ENCODE measurements at places on chromosomes 12 and 14. TPM values are rescaled to one million over a fixed set of nuclear protein-coding genes. Genes with fewer than 3 reads are reported as not detected.

DNA sequence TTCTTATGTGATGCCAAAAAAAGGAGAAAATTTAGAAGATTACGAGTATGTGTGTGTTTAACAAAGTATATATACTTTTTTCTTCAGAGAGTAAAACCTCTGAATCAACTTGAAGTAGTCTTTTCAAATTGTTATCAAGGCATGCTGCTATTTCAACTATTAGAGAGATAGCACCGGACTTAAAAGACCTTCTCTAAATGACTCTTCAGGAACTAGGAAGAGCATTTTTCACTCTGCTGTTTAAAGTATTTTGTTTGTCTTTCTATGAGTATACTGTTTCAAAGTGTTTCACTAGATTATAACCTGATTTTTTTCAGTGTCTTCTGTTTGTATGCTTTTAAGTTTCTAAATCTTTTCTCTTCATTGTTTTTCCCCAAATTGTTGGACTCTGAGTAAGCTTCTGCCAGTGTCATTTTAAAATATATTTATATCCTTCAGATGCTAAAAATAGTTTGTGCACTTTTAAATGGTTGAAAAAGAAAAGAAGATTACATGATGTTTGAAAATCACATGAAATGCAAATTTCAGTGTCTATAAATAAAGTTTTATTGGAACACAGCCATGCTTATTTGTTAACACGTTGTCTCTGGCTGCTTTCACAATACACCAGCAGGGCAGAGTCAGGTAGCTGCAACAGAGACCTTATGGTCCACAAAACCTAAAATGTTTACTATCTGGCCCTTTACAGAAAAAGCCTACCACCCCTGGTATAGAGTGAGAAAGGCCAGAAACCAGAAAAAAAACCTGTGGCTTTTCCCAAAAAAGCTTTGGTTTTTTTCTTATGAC lies 21.3 kb downstream of the CRADD start:
- DNase-seq: no peak
- 0 out of 2 replicates have a peak overlapping the region, but pooled peaks have one; percentile 18 for H3K27ac ChIP-seq
- peaks cover 11% of the 10 kb centered on the region for H3K4me1 ChIP-seq
- no peaks in the 10 kb centered on the region for H3K36me3 ChIP-seq

- no peak for DNase-seq
- H3K27ac ChIP-seq: no peak overlapping the region
- H3K4me3 ChIP-seq: no peak overlapping the region
- no peaks in the 10 kb centered on the region for H3K36me3 ChIP-seq
- H3K4me1 ChIP-seq: peaks cover 1% of the 10 kb centered on the region
- no peaks in the 10 kb centered on the region for H3K27me3 ChIP-seq
Measured at GRCh38 chr12:121872546-121873215, 14.0 kb upstream of the HPD start.

The KRT7 gene
- total RNA-seq: 3,783 TPM

DNA sequence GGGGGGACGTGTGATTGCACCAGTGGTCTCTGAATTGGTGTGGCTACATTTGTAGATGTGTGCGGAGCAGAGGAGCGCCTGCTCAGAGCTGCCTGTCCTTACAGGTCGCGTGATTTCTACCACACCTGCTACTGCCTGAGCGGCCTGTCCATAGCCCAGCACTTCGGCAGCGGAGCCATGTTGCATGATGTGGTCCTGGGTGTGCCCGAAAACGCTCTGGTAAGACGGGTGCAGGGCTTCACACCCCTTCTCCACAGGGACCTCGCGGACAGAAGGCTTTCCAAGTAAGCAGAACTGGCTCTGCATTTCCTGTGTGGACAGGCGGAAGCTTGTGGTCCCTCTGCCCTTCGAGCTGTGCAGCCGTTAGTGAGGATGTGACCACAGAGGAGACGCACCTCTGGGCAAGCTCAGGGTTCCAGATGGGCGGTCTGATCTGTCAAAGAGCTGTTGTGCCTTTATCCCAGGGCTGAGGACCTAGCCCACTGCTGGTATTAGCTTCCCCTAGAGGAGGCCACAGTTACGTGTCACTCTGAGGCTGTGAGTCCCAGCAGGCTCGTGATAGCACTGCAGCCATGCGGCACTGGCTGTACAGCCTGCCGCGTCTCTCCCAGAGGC lies 47.7 kb downstream of the MAX start:
- no peak overlapping the region for H3K4me3 ChIP-seq
- no peaks in the 10 kb centered on the region for H3K27me3 ChIP-seq
- no peaks in the 10 kb centered on the region for H3K4me1 ChIP-seq
- H3K36me3 ChIP-seq: 0 out of 2 replicates have a peak, but pooled peaks cover 4% of the 10 kb centered on the region
- DNase-seq: no peak
- H3K27ac ChIP-seq: no peak overlapping the region

GRCh38 chr14:50047274-50047676 lies 69.1 kb downstream of the VCPKMT start:
- peak; percentile 70 for DNase-seq
- peaks cover 60% of the 10 kb centered on the region for H3K4me1 ChIP-seq
- no peaks in the 10 kb centered on the region for H3K27me3 ChIP-seq

GRCh38 chr12:5094551-5094950 lies 50.9 kb downstream of the KCNA5 start:
- no peak overlapping the region for H3K4me3 ChIP-seq
- H3K36me3 ChIP-seq: no peaks in the 10 kb centered on the region
- DNase-seq: no peak
- H3K4me1 ChIP-seq: peaks cover 7% of the 10 kb centered on the region
- H3K27ac ChIP-seq: no peak overlapping the region

- no peaks in the 10 kb centered on the region for H3K36me3 ChIP-seq
- H3K27ac ChIP-seq: no peak overlapping the region
- no peak for DNase-seq
- peaks cover 29% of the 10 kb centered on the region for H3K4me1 ChIP-seq
- no peaks in the 10 kb centered on the region for H3K27me3 ChIP-seq
Measured at GRCh38 chr12:53988541-53989226, 3.7 kb downstream of the HOXC10 start.

DNA sequence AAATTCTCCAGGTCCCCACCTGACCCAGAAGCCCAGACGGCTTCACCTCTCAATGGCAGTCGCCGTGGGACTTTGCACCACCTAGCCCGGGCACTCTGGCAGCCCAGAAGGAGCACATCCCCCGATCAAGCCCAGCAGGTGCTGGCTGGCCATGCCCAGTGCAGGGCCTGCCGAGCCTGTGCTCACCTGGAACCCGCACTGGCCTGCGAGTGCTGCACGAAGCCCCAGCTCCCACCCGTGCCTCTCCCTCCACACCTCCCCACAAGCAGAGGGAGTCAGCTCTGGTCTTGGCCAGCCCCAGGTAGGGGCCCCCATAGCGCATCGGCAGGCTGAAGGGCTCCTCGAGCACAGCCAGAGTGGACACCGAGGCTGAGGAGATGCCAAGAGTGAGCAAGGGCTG lies 144.5 kb downstream of the NUBPL start:
- H3K4me3 ChIP-seq: no peak overlapping the region
- no peaks in the 10 kb centered on the region for H3K36me3 ChIP-seq
- H3K4me1 ChIP-seq: no peaks in the 10 kb centered on the region
- no peak overlapping the region for H3K27ac ChIP-seq
- DNase-seq: no peak

- H3K4me1 ChIP-seq: no peaks in the 10 kb centered on the region
- DNase-seq: no peak
- H3K4me3 ChIP-seq: no peak overlapping the region
- H3K36me3 ChIP-seq: no peaks in the 10 kb centered on the region
- no peak overlapping the region for H3K27ac ChIP-seq
Measured at GRCh38 chr12:4857472-4858291, 52.0 kb upstream of the KCNA1 start.

The MDGA2 gene
- total RNA-seq: not detected

The SLC11A2 gene
- total RNA-seq: 45.7 TPM

DNA sequence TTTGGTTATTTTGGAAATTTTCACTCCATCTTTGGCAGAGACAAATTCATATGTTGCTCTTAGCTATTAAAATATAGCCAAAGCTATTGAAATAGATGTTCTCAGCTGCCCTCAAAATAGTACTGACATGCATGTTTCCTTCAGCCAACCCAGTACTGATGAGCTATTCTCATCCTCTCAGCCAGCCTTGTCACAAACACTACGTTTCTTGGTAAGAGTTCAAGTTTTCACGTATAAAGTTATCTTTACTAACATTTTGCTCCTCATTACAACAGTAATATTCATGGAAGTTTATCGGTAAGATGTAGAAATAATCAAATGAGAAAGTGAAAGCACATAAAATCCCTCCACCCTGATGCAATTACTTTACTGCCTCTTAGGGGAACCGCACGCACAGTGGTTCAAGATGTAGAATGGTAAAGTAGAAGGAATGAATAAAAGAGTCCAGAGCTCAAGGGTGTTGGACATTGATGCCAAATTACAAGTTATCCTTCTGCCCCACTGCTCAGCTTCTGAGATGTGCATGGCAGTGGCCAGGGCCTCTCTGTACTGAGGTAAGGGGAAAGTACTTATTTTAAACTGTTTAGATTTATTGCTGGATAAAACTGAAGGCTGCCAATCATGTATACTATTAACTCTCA lies 20.7 kb downstream of the GCH1 start:
- no peaks in the 10 kb centered on the region for H3K36me3 ChIP-seq
- H3K27ac ChIP-seq: no peak overlapping the region
- no peak for DNase-seq
- no peaks in the 10 kb centered on the region for H3K27me3 ChIP-seq
- no peaks in the 10 kb centered on the region for H3K4me1 ChIP-seq

The TMPRSS12 gene
- not detected for total RNA-seq

The RAD9B gene
- 1.6 TPM for total RNA-seq

GRCh38 chr12:11741434-11742092 lies 92.1 kb downstream of the ETV6 start:
- H3K27me3 ChIP-seq: no peaks in the 10 kb centered on the region
- no peak overlapping the region for H3K27ac ChIP-seq
- peaks cover 28% of the 10 kb centered on the region for H3K4me1 ChIP-seq
- H3K36me3 ChIP-seq: no peaks in the 10 kb centered on the region

DNA sequence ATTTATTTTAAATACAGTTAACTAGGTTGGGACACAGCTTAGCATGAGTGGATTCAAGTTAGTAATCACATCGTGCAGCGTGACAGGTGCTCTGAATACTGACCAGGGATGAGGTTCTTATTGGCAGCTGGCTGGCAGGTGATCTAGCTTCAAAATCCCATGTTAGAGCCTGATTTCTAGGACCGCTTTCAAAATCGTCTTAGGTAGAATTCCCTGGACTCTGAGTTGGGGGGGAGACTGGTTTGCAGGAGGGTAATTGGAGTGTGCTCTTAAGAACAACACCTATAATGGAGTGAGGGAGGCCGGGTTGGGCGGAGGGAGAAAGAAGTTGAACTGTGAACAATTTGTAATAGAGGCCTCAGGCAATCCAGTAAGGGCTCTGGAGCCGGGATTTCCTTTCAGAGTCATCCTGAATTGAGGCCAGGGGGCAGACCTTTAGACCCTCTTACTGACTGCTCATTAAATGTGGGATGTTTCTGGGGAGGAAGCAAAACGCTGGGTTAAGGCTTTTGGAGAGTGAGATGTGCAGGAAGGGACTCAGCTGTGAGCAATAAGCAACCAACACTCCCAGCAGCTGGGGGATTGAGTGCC lies 874 bp upstream of the YARS2 start:
- peaks cover 24% of the 10 kb centered on the region for H3K36me3 ChIP-seq
- peaks cover 21% of the 10 kb centered on the region for H3K4me1 ChIP-seq
- DNase-seq: no peak
- no peaks in the 10 kb centered on the region for H3K27me3 ChIP-seq
- H3K27ac ChIP-seq: no peak overlapping the region

DNA sequence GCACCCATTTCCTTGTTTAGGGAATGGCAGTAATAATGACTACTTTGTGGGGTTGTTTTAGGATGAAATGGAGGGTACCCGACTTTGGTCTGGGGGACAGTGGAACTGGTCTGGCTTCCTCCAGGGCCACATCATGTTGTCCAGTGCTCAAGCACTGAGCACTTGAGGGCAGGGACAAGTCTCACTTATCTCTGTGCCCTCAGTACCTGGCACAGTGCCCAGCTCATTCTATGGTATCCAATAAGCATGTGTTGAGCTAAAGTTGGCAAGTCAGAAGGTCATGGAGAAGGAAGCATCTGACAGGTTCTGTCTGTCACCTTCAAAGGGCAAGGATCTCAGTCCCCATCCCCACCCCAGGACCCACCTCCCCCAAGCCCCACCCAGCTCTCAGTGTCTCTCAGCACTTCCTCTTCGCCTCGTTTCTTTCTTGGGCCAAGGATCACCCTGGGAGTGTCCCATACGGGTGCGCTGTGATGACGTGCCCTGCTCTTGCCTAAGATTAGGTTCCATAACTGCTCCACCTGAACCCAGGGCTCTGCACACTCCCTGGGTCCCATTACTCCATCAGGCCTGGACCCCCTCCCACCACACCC lies 24.3 kb upstream of the TMEM106C start:
- H3K4me3 ChIP-seq: no peak overlapping the region
- DNase-seq: no peak
- H3K27me3 ChIP-seq: no peaks in the 10 kb centered on the region
- H3K4me1 ChIP-seq: peaks cover 29% of the 10 kb centered on the region

- H3K27me3 ChIP-seq: no peaks in the 10 kb centered on the region
- H3K27ac ChIP-seq: no peak overlapping the region
- no peak overlapping the region for H3K4me3 ChIP-seq
- H3K4me1 ChIP-seq: peaks cover 15% of the 10 kb centered on the region
- H3K36me3 ChIP-seq: no peaks in the 10 kb centered on the region
Measured at GRCh38 chr12:26768611-26769603, 64.1 kb downstream of the ITPR2 start.

The RERGL gene
- total RNA-seq: not detected

DNA sequence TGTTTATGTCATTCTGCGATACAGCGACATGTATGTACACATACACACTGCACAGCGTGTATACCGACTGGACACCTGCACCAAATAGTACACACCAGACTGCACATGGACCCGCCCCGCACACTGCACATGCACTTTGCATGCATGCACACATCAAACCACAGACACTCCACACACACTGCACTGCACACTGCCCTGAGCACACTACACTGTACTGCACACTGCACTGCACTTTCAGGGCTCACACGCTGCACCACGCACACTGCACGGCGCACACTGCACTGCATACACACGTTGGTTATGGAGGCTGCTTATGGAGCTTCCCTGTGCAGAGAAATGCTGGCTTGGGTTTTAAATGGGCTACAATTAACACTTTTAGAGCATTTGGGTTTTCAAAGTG lies 1.6 kb downstream of the PAPLN start:
- DNase-seq: no peak
- H3K4me1 ChIP-seq: peaks cover 4% of the 10 kb centered on the region
- H3K4me3 ChIP-seq: no peak overlapping the region
- H3K27me3 ChIP-seq: peaks cover 37% of the 10 kb centered on the region

DNA sequence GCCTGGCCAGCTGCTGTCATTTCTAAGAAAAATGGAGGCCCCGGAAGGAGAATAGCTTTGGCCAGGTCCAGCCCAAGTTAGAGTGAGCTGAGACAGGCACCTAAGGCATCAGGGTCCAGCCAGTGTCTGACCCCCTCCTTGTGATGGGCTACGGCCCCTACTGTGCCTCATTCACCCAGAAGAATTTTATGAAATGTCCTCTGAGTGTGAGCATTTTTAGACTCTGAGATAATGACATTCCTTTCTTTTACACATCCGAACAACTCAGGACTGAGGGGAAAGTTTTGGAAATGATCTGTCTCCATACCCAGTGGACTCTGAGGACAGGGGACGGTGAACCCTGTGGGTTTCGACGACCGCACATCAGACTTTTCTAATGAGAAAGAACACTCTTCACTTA lies 50.4 kb downstream of the SLC24A4 start:
- no peaks in the 10 kb centered on the region for H3K4me1 ChIP-seq
- no peak for DNase-seq
- H3K27me3 ChIP-seq: no peaks in the 10 kb centered on the region

Data from PC-9 (cell line).